Renal cortex interstitium (tissue), 15 donors: ENCODE measurements at places on chromosomes 11 and 22. TPM values are rescaled to one million over a fixed set of nuclear protein-coding genes. Genes with fewer than 3 reads are reported as not detected.

CTSD gene
- 236 TPM for polyA plus RNA-seq

MS4A6E gene
- not detected for polyA plus RNA-seq

MMP27 gene
- polyA plus RNA-seq, result not detected

PACS1 gene
- polyA plus RNA-seq, result 48.0 TPM

DNA sequence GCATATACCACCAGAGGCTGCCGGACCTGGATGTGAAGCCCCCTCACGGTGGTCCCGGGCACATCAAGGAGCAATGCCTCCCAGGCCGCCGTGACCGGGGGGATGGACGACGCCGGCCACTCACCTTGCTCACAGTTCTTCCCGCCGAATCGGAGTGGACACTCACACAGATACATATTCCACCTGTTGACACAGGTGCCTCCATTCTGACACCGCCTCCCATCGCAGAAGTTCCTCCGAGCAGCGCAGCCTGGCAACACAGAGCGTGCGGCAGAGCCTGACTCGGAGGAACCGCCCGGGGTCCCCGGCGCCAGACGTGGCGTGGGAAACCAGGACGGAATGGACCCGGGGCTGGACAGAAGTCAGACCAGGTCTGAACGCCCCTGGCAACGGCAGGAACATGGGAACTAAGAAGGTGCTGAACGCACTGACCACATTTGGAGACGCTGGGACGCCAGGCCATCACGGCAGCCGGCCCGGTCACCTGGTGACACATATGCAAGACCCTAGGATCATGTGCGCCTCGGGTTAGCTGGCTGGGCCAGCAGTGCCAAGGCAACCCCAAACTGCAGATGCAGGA, 74.2 kb downstream of the TRMU start:
- DNase-seq, result no peak

DNA sequence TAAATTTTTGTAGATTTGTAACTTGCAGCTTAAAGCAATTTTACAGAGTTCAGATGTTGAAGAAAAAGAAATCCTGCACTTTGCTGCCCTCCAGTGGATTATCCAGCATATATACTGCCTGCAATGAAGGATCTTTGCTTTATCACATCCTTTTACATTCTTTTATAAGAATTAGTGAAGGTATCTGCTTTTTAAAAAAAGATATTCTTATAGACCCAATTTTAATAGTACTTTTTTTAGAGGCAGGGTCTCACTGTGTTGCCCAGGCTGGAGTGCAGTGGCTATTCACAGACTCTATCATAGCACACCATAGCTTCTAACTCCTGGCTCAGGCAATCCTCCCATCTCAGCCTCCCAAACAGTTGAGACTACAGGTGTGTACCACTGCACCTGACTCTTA, 60.7 kb downstream of the TTC17 start:
- DNase-seq, result peak; percentile 36

- DNase-seq, result no peak
Measured at GRCh38 chr11:120977266-120978137, 46.4 kb upstream of the TBCEL start.

GRCh38 chr11:119403021-119403420, 20.0 kb downstream of the THY1 start:
- no peak for DNase-seq

GRCh38 chr22:23074451-23074850, 4.1 kb downstream of the GNAZ start:
- DNase-seq, result no peak

- no peak for DNase-seq
Measured at GRCh38 chr11:128563942-128564641, 23.3 kb downstream of the ETS1 start.

DNA sequence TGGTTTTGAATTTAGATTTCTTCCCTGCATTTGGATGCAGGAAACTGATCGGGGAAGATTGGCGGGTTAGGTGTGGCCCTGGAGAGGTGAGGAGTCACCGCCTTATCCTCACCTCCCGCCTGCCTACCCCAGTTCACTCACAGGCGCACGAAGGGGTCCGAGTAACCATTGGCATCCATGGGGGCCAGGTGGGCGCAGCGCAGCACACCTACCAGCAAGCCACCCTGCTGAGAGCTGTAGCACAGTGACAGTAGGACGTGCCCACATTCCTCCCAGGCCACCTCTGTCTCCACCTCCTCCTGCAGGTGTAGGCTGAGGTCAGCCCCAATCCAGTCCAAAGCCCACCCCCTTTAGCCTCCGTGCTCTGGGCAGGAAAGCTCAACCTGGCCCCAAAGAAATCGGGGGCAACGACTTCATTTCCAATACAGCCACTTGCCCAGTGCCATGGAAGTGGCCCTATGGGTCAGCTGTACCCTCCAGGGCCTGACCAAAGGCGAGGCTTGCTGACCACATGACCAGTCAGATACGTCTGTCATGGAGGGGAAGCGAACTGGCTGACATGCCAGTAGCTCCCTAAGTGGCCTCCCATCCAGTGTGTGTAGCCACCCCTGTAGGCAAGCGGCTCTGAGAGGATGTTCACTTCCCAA, 6.7 kb downstream of the NDUFV1 start:
- DNase-seq, result no peak

- DNase-seq, result no peak
Measured at GRCh38 chr11:64729851-64730382, 6.9 kb upstream of the NRXN2 start.

- no peak for DNase-seq
Measured at GRCh38 chr11:65485920-65486219, 13.0 kb upstream of the MALAT1 start.

DNA sequence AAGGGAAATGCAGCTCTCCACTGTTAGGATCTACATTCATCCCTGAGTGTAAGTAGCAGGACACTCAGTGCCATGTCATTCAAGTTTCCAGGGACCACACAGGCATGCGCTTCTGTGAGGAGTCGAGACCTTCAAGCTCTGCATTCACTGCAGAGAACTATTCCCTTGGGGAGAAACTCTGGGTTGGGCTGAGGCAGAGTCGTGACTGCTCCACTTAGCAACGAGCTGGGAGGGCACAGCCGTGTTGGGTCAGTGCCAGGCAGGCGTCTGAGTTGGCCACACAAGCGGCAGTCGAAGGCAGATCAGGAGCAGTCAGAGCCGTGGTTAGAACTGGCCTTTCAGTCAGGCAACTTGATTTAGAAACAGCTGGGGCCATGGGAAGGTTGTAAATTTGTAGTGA, 14.7 kb downstream of the MPEG1 start:
- DNase-seq, result no peak

- DNase-seq, result no peak
Measured at GRCh38 chr11:117625237-117625636, 171.8 kb downstream of the DSCAML1 start.
